ENCODE measurements at places on chromosomes 4 and X.

DNA sequence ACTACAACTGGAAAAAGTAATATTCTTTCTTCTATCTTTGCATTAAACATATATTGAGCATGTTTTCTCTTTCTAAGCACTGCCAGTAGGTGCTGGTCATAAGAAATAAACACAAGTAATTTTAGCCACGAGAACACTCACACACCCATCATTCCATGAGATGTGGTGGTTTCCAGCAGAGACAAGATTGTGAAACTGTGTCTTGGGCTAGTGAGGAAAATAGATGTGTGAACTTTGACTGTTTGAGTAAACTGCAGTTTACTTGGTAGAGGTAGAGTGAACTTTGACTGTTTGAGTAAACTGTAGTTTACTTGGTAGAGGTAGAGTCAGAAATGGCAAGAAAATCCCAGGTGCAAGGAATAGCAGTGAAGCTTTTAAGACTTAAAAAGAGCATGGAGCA lies 300.9 kb upstream of the HS3ST1 start:
- no peak for DNase-seq

GRCh38 chr4:118989098-118990080 lies 100.7 kb downstream of the SYNPO2 start:
- DNase-seq, result no peak

DNA sequence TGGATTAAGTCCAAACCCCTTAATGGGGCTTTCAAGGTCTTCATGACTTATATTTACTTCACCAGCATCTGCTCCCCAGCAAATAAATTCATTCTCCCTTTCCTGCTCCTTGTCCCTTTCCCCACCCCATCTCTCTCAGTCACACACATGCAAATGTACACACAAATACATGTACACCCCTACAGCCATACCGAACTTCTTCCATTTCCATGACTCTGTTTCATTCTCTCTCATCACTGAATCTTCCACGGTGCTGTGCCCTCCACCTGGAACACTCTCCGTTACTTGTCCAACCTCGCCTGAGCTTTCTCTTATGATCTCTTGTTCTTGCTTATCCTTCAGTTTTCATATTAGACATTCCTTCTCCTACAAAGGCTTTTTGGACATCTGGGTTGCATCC lies 22.0 kb upstream of the RPA4 start:
- no peak for DNase-seq

DNA sequence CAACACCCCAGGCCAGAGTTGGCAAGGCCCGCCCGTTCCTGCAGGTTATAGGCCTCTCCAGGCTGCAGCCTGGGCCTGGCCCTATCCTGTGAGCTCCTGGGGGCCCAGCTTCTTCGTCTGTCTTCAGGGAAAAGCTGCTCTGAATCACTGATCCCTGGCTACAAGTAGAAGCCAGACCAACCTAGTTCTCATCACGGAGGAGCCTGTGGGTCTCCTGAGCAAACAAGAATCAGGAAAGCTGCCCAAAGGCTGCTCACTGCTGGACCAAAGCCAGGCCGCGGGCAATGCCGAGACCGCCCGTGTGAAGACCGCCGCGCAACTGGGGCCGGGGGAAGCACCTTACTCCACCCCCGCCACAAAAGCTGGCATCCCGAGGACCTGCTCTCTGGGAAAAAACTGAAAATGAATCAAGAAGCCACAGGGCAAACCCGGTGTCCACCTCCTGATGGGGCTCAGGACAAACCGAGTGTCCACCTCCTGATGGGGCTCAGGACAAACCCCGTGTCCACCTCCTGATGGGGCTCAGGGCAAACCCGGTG lies 12.8 kb downstream of the CTBP1 start:
- no peak for DNase-seq

GRCh38 chr4:166501941-166502382 lies 628.9 kb downstream of the TLL1 start:
- DNase-seq, result no peak

DNA sequence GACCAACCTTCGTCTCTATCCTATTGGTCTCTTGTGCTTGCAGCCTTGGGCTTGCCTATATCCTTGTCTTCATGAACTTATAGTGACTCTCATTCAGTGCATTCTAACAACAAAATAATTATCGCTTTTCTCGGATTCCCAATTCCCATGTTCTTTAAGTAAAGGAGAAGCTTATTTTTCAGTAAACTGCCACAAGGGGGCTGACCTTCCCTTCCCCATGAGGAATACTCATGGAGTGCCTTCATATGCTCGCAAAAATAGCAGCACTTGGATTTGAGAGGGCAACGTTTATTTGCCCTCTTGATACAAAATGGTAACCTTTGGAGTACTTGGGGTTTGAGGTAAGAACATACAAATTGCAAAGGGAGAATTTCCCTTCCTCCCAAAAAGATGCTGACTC lies 183.2 kb upstream of the TENT5D start:
- no peak for DNase-seq

GRCh38 chrX:119181491-119181890 lies 53.9 kb upstream of the KIAA1210 start:
- DNase-seq, result no peak

- DNase-seq, result no peak
Observed at GRCh38 chr4:4259484-4260100, 11.6 kb upstream of the TMEM128 start.

DNA sequence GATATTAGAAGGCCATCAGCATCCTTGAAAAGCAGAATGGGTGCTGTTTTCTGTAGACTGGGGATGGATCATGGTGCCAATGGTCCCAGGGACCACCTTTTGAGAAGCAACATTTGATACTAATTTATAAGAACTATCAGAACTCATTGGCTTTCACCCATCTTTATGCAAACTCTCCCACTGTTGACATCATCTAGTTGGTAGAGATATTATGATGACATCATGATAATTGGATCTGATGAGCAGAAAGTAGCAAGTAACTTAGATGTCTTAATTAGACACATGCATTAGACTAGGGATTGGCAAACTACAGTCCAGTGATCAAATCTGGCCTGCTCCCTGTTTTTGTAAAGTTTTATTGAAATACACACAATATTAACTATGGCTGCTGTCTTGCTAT lies 181.0 kb downstream of the DCHS2 start:
- no peak for DNase-seq

DNA sequence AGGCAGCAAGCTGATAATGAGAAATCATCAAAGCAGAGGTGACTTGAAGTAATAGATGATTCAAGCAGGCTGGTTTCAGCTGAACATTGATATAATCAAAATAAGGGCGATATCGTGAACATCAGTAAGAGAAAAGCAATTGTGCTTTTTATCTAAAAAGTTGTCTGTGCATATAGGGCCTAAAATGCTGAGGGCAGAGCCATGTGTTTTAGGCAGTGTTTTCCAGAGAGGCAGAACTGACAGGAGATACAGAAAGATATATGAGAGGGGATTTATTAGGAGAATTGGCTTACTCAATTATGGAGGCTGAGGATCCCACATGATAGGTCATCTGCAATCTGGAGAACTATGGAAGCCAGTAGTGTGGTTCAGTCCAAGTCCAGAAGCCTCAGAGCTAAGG lies 136.5 kb upstream of the NPY2R start:
- DNase-seq, result no peak

- DNase-seq, result no peak
Observed at GRCh38 chr4:183887351-183887750, 17.8 kb upstream of the STOX2 start.

DNA sequence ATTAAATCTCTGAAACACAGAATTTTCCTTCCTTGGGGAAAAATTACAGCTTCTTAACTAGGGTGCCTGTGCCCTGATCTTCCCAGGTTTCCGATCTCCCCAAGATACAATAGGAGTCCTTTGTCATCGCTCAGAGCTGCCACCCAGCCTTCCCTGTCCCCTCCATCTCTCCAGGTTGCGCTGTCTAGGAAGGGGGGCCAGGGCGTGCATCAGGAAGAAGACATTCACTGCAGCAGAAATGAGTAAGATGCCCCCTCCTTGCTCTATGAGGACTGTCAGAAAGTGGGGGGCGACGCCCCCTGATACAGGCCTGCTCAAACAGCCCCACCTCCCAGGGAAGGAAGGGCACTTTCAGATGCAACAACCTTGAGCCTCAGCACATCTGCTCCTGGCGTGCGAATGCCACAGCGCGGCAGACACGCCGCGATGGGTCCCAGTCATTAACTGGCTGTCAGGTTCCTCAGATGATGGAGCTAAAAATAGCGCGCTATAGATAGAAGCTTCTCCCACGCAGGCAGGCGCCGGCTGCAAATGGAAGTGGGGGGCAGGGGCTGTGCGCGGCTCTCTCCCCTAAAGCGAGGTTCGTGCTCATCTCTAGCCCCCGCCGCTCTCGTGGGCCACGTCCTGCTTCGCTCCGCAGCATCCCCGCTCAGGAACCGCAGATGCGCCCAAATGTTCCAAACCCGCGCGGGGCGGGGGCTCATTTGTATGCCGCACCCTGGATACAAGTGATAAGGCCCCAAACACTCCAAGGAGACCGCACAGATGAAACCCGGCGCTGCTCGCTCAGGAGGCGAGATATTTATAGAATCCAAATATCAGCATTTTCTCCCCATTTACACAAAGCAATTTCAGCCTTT lies 57.6 kb upstream of the LGI2 start:
- no peak for DNase-seq

GRCh38 chr4:111466811-111467604 lies 678.2 kb upstream of the FAM241A start:
- no peak for DNase-seq

DNA sequence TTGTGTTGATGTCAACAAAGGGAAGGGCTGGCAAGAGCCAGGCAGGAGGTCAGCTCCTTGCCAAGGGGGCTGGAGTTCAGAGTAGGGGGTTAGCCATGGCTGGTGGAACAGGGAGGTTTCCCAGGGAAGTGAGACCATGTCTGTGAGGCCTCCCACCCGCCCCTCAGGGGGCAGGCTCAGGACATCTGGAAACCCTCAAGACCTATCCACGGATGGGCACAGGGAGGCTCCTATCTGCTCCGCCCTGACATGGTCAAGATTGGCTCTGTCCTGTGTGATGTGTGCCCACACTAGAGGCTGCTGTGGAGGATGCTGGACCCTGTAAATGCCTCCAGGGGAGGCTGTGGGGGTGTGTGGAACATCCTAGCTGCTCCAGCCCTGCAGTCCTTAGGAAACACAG lies 8.0 kb upstream of the TMEM185A start:
- DNase-seq, result no peak

- no peak for DNase-seq
Observed at GRCh38 chrX:65582450-65583082, 48.0 kb upstream of the LAS1L start.

DNA sequence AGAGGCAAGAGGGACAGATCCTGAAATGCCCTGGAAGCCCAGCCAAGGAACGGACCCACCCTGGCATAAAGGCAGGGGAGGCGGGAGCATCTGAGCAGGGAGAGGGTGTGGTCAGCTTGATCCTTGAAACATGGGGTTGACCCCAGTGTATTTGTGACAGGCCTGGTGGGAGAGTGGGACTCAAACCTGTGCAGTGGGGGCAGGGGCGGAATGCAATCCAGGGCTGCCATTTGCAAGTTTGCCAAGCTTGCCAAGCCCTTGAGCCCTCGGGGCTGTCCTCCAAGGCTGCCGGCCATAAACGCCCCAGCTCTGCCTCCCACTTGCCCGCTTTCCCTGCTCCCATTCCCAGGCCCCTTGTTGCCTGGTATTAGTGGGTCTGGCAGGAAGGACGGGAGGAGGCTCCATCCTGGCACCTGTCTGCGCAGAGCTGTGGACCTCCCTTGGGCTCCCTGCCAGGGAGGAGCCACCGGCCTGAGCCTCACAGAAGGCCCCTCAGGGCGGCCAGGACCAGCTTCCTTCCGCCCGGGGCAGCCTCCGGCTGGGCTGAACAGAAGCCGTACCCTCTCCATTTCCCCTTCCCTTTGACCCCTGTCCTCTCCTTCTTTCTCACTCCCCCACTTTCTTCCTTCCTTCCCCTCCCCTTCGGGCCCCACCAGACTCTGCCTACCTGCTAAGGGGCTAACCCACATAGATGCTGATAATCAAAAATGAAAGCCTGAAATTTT lies 661 bp downstream of the S100P start:
- no peak for DNase-seq

GRCh38 chr4:107258359-107258758 lies 222.2 kb upstream of the DKK2 start:
- no peak for DNase-seq

GRCh38 chrX:6029014-6029413 lies 199.7 kb downstream of the NLGN4X start:
- DNase-seq, result no peak

- no peak for DNase-seq
Observed at GRCh38 chr4:43837171-43837570, 611.4 kb downstream of the KCTD8 start.

GRCh38 chr4:21885241-21885640 lies 63.3 kb downstream of the KCNIP4 start:
- DNase-seq, result no peak

DNA sequence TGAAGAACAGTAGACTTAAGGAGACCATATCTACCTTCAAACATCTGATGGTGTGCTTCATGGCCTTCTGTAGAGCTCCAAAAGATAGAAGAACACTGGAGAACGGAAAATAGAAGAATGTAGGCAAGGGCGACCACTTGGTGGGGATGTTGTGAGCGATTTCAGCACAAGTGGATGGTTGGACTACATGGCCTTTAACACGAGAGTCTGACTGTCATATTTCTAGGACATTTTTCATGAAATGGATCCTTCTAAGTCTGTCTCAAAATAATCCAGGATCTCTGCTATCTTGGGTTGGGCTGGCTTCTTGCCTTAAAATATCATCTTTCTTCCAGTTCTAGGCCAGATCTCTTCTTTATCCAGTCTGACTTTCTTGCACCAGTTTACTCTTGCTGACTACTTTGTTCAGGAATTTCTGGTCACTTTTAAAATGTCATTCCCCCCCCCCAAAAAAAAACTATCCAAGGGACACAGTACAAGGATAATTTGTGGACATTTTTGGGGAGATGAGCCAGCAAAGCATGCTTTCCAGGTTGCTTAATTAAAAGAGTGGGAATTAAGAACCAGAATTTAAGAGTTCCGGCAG lies 1.2 kb upstream of the MID1IP1 start:
- no peak for DNase-seq

DNA sequence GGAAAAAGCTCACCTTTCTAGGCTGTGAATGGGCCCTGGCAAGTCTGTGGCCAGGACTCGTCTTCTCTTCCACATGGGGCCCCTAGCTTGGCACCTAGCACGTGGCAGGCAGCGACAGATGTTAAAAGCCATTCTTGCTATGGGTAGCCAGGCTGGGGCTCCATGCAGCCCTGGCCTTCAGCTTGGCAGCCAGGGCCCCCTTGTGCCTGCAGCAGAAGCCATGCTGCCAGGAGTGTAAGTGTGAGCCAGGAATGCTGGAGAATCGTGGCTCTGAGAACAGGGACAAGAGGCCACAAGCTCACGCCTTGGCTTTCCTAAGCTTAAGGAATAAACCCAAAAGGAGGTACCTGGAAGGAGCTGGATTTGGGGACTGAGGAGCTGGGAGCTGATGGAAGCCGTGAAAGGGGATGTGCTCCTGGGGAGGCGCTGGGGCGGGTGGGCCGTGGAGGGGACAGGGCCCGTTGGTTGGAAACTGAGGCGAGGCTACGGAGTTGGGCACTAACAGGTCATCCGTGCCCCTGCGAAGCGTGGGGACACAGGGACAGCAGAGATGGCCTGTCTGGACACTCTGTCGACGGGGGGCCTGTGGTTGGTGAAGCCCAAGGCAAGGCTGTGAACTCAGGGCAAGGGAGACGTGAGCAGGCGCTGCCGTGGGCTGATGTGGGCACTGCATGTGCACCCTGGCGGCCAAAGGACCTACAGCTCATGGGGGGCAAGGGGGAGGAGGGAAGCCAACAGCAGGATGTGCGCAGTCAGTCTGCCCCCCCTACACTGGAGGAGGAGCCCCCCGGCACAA lies 895 bp upstream of the OPN1LW start:
- DNase-seq, result no peak

- no peak for DNase-seq
Observed at GRCh38 chr4:87734936-87735335, 64.4 kb upstream of the IBSP start.

- DNase-seq, result no peak
Observed at GRCh38 chr4:145097331-145097820, 620 bp downstream of the ANAPC10 start.
